ENCODE measurements at places on chromosomes 7 and 10. TPM values are rescaled to one million over a fixed set of nuclear protein-coding genes. Genes with fewer than 3 reads are reported as not detected.

CYP2W1 gene
- total RNA-seq, result not detected

GNGT1 gene
- not detected for total RNA-seq

UTF1 gene
- not detected for total RNA-seq

ZNF425 gene
- 1.1 TPM for total RNA-seq

DNA sequence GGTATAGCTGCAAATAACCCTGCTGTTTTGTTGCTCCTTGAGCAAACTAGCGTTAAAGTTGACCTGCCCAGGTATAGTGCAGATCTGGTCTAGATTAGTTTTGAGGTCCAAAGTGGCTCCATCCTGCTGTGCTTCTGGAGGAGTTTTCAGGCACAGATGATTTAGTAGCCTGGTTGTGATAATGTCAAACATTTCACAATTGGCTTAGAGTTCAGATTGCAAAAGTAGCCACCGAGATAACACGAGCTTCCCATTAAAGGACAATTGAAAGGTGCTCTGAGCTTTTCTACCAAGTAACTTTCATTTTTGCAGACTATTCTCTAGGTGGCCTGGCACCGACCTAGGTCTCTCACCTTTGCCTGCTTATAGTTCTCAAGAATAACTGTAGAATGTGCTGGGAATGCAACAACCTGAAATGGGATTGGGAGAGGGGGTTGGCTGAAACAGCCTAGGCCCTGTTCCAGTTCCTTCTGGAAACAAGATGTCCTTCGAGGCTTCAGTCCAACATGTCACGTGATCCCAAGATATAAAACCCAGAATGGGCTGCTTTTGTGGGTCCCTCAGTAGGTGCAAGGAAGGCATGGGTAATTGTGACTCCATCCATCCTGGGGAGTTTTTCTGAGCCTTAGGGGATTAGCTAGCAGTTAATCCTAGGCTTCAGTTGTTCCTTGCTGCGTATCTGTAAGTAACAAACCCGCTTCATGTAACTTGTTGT is 201.0 kb downstream of the CHRM2 start:
- no peak for DNase-seq

GRCh38 chr7:148699782-148700629 is 1.3 kb downstream of the CUL1 start:
- no peak for DNase-seq

- DNase-seq, result no peak
Observed at GRCh38 chr7:79909176-79909575, 225.5 kb upstream of the GNAI1 start.

- no peak for DNase-seq
Observed at GRCh38 chr10:78181381-78182055, 147.9 kb downstream of the RPS24 start.

DNA sequence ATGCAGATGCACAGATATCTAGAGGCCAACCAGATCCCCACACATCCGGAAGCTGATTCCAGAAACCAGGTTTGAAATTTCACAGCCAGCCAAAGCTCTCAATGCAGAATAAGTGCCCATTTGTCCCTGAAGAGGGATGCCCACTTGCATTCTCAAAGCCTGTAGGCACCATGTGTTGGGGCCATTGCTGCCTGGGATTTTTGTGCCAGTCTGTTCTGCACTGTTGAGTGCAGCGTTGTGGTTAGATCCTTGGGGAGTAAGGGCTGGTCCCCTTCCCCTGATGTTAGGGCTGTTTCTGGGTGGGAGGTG is 62.4 kb downstream of the EEPD1 start:
- no peak for DNase-seq

- DNase-seq, result no peak
Observed at GRCh38 chr10:104622598-104623209, 18.4 kb upstream of the SORCS3 start.

- DNase-seq, result no peak
Observed at GRCh38 chr10:24707445-24707844, 16.2 kb downstream of the ARHGAP21 start.

- peak; percentile 47 for DNase-seq
Observed at GRCh38 chr7:23530405-23530804, 1.4 kb downstream of the TRA2A start.

- DNase-seq, result no peak
Observed at GRCh38 chr7:23450518-23450917, 19.8 kb downstream of the IGF2BP3 start.

GRCh38 chr7:1748076-1748838 is 78.2 kb downstream of the ELFN1 start:
- no peak for DNase-seq

- no peak for DNase-seq
Observed at GRCh38 chr10:108208732-108209131, 1044.2 kb upstream of the SORCS1 start.

DNA sequence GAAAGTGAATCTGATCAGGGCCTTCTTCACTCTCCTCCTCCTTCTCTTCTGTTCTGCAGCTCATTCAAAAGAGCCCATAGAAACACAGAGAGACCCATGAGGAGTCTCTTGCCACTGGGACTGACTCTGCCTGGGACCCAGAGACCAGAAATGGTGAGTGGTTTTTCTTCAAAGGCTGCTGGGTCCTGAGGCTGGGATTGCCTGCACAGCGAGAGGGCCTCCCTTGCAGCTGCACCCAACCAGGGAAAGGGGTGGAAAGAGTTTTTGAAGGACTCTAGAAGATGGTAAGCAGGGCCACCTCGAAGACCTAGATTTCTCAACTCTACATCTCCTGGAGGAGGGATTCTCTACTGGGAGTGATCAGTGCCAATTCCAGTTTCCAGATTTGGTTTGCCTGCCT is 15.5 kb upstream of the HOXA13 start:
- DNase-seq, result no peak

DNA sequence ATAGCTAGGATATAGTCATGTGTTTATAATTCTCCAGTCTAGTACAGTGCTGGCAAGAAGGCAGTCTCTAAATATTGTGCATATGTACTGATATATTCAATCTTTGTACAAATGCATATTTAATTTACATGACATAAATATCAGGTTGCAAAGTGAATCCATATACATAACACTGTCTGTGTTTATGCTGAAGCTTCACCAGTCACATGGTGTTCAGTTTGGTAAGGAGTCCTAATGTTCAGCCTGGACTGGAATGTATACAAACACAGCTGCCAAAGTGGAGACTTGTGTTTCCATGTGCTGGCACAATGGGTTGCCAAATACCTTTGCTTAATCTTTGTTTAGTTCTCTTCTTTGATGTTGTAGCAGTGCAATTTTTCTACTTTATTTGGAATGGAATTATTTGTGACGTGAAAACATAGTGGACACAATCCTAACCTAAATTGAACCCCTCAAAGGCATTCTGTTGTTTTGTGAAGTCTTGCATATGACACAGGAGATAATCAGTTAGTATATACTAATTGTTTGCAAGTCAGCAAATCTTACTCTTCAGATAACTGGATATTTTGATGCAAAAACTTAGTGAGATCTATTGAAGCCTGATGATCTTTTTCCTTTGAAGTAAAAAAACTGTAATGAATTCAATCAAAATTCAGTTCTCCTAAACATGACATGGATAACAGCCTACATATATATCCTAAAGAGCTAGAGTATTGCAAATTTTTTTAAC is 17.3 kb upstream of the ARL4A start:
- DNase-seq, result no peak

DNA sequence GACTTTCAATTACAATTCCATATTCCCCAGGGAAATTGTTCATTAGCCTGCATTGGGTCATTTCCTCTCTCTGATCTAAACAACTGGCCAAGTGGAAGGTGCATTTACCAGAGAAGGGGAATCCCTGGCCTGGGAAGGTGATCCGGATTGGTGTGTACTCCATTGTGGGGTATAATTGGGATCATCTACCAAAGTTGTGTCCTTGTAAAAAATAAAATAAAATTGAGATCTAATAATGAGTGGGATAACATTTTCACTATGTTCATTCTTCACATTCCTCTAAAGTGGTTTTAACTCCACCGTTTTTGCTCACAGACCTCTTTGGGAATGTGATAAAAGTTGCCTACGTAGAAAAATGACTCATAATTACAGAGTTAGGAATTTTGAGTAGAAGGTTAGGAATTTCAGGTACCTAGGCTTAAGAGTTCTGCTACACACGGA is 22.8 kb downstream of the ARL5B start:
- DNase-seq, result no peak

- DNase-seq, result no peak
Observed at GRCh38 chr10:11223507-11224140, 206.0 kb downstream of the CELF2 start.

- DNase-seq, result no peak
Observed at GRCh38 chr7:74000489-74001149, 27.4 kb upstream of the ELN start.

GRCh38 chr7:31017032-31017675 is 35.0 kb upstream of the ADCYAP1R1 start:
- DNase-seq, result no peak

DNA sequence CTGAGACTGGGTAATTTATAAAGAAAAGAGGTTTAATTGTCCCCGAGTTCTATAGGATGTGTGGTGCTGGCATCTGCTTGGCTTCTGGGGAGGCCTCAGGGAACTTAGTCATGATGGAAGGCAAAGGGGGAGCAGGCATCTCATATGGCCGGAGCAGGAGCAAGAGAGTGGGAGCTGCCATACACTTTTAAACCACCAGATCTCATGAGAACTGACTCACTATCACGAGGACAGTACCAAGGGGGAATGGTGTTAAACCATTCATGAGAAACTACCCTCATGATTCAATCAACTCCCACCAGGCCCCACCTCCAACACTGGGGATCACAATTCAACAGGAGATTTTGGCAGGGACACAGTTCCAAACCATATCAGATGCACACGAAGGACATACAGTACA is 199.9 kb upstream of the DPP6 start:
- DNase-seq, result no peak

- DNase-seq, result no peak
Observed at GRCh38 chr7:47478017-47478344, 103.9 kb downstream of the TNS3 start.

DNA sequence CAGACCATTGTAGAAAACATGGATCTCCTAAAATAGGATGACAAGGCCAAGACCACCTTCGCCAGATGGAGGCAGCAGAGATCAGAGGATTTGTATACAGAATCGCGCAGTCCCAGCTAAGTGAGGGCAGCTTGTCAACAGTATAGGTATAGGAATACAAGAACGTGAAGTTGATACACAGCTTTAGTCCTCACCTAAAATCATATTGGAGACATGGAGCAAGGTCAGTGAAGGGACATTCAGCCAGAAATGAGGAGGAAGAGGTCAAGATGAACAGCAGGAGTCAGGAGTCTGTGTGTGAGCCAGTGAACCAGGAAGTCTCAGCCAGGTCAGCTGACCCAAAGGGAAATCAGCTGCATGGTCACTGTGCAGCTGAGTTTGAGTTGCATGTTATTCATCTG is 263.4 kb upstream of the PRKCQ start:
- DNase-seq, result peak; percentile 26
